Fibroblast of the aortic adventitia (primary cell): ENCODE measurements at places on chromosomes 6 and 20.

DNA sequence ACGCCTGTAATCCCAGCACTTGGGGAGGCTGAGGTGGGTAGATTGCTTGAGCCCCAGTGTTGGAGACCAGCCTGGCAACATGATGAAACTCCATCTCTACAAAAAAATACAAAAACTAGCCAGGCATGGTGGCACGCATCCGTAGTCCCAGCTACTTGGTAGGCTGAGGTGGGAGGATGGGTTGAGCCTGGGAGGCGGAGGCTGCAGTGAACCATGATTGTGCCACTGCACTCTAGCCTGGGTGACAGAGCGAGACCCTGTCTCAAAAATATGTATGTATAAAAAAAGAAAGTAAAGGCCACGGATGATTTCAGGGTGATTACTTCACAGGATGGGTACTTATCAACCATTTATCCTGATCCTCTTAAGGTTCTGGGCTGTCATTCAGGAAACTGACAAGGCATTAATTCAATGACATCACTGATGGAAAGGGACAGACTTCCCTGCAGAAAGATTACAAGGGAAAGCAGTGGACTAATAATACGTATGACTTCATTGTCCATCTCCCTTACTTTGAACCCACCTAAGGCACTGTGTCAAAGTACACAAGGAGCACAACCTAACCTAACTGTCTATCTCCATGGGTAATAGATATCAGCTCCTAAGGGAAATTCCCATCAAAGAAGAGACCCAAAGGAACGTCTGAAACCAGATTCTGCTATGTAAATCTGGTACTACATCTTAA, 61.2 kb downstream of the ZMYND8 start:
- DNase-seq, result no peak

DNA sequence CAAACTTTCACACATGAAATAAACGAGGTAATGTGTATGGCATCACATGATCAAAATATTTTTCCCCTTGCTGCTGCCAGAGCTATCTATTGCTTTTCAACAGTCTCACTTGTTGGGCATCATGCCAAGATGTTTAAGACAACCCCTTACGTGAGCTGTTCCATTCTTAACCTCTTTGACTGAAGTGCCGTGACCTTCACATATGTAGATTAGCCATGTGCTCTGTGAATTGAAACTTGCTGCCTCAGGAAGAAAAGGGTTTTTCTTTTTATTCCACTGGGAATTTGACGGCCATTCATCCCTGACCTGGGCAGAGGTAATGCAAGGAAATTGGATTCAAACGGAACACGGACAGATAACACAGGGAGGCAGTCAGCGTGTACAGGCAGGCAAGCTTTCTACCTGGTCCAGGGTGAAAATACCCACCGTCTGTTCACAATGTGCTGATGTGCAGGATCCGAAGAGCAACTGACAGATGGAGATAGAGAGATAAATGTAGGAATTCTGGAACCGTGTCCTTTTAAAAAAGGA, 14.2 kb downstream of the ARID1B start:
- peak; percentile 74 for DNase-seq

GRCh38 chr6:42545226-42545773, 18.5 kb upstream of the UBR2 start:
- DNase-seq, result no peak

DNA sequence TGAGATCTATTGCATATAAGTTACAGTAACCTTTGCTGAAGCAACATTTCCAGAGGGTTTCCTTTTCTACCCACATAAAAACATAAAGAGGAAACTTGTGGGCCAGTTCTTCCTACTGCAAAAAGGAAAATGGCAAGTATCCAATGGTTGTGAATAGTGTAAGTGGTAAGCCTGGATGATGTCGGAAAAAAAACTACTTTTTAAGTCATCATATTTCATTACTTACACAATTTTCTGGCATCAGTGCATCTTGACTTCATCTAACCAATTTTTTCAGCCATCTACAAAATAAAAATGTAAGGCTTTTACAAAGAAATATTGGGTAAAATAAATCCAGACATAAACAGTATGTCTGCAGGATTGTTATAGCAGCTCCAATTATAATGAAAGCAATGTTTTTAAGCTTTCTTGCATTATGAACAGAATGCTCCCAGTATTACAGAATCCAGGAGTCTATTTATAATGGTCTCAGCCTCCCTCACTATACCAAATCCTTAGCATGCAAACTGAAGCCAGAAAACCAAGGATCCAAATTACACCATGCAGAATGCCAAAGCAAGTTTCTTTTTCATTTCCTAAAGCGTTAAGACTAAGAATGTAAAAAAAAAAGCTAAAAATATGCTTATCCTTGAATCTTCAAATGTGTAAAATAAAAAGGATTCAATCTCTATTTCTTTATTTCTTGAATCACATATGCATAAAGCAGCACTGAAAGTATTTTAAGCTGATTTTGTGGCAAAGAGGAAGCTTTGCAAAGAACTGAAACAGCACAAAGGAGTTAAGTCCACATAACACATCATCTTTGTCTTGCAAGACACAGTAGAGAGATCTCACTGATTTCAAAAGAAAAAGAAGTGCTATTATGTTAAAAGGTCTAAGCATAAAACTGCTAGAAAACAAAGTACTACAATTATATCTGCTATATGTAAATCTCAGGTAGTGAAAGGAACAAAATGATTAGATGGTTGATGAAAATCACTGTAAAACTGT, 126.8 kb upstream of the HMGCLL1 start:
- DNase-seq, result no peak

DNA sequence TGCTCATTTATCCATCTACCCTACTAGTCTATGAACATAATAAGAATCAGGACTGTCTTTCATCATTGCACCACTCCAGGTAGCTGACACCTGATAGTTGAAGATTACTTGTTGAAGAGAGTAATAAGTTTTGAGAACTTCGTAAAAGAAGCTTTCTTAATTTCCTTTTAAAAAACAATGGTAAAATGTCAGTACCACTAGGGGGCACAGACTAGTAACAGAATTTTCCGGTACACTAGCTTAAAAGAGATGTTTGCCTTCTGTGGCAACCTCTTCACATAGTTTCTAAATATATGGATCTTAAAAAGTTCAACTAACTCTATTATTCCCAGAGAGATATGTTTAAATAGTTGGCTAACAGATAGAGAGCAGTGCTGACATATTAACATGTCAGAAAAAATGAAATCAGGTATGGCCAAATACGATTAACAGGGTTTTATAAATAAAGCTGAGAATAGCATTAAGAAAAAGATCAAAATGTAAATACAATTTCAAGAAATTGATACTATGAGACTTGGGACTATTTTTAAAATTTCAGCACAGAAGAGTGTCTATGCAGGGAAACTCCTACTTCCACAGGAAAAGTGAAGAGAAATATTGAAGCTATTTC, 5.4 kb upstream of the KCNQ5 start:
- DNase-seq, result peak; percentile 77
